ENCODE measurements at places on chromosomes 3 and 15. TPM values are rescaled to one million over a fixed set of nuclear protein-coding genes. Genes with fewer than 3 reads are reported as not detected.

The TMEM158 gene
- 1.5 TPM for total RNA-seq

The MYH15 gene
- total RNA-seq, result under 0.01 TPM

The TF gene
- total RNA-seq, result under 0.01 TPM

The NDUFB5 gene
- 120 TPM for total RNA-seq

The CTXN2 gene
- total RNA-seq, result not detected

The BNC1 gene
- 69.3 TPM for total RNA-seq

The C15orf62 gene
- 1.2 TPM for total RNA-seq

The KLHL40 gene
- not detected for total RNA-seq

The TMOD2 gene
- 4.3 TPM for total RNA-seq

The ARPP21 gene
- not detected for total RNA-seq

The FBLN2 gene
- 17.4 TPM for total RNA-seq

The SLCO2A1 gene
- not detected for total RNA-seq

The EHD4 gene
- total RNA-seq, result 21.1 TPM

The ASB14 gene
- total RNA-seq, result not detected

The PLA2G4E gene
- 0.96 TPM for total RNA-seq

The C3orf52 gene
- 40.0 TPM for total RNA-seq

The SCN5A gene
- total RNA-seq, result not detected

The SNX4 gene
- 26.0 TPM for total RNA-seq

The KNSTRN gene
- total RNA-seq, result 36.1 TPM

The ITPKA gene
- 1.9 TPM for total RNA-seq

Data from tracheal epithelial cell (primary cell).